ENCODE measurements at places on chromosomes 6 and 20.

DNA sequence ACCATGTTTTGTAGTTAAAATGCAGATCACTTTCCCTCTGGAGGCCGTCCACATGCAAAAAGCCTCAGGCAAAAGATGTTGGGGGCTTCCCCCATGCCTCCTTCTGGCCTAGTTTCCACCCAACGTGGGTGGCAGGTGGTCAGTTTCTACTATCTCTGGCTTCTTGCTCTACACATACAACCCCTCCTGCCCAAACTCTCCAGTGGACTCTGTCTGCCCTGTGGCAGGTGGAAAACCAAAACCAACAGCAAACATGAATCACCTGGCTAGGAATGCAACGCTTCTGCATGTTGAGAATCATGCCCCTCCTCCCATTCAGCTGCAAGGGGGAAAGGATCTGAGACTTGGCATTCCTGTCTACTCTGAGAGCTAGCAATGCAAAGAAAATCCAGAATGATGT, 94.8 kb downstream of the MBOAT1 start:
- no peak for DNase-seq

DNA sequence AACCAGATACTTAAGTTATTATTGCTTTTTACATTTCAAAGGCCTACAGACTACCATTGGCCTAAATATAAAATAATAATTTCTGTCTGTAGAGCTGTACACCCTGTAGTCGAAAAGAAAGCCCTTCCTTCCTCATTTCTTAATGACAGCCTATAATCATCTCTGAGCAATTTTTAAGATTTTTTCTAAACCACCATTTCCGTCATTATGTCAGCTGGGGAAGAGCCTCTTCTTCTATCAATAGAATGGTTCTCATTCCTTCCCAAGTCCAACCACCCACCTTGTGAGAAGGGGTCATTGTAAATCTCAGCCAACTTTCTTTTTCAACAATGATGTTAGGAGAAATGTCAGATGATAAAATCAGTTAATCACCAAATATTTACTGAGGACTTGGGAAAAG, 91.8 kb downstream of the PLEKHG1 start:
- DNase-seq, result no peak

GRCh38 chr6:159100395-159101182, 55.8 kb upstream of the TAGAP start:
- no peak for DNase-seq

DNA sequence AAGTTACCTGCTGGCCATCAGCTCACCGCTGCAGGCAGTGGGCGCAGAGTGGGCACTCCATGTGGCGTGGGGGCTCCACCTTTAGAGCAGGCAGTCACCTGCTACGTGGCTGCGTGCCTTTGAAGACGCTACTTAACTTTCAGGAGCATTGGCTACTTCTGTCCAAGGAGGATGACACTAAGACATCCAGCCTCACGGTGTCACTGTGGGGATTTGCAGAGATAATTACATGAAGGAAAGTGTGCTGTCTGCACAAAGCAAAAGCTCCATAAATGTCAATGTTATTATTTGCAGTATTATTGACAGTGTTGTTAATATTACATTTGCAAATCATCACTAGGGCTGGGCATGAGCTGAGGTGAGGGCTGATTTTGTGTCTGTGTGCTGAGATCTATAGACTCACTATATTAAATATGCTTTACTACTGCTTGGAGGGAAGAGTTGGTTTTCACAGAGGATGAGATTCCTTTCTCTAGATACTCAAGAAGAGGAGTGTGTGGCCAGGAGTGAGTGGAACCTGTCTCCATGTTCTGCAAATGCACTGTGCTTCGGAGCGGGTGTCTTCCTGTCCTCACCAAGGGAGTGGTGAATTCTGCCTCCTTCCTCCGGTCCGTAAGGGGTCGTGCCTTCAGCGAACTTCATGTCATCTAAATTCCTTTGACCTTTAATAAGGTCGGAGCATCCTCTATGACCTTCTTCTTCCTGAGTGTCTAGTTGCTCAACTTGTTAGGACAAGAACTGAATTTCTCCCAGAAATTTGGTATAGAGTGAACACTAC, 165.8 kb upstream of the SYNDIG1 start:
- DNase-seq, result no peak

DNA sequence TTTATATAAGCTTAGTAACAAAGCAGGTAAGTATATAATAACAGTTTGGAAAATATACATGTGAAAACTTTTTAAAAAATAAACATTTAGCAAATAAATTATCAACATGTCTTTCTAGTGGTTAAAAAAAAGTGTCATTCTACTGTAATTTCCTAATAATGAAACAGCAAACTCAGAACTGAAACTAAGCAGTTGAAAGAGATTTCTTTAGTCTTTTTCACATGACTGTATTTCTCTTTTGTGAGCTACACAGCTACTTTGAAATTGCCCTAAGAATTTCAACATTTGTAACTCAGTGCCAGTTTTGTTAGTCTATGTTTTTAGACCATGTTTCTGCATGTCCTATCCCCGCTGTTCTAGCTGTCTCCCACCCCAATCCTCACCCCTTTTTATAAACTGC, 28.4 kb upstream of the SDHAF4 start:
- DNase-seq, result no peak

GRCh38 chr20:44104798-44105517, 82.0 kb downstream of the JPH2 start:
- DNase-seq, result no peak

- DNase-seq, result no peak
These were observed 28.9 kb downstream of the CEP57L1 start for GRCh38 chr6:109124219-109124618.

DNA sequence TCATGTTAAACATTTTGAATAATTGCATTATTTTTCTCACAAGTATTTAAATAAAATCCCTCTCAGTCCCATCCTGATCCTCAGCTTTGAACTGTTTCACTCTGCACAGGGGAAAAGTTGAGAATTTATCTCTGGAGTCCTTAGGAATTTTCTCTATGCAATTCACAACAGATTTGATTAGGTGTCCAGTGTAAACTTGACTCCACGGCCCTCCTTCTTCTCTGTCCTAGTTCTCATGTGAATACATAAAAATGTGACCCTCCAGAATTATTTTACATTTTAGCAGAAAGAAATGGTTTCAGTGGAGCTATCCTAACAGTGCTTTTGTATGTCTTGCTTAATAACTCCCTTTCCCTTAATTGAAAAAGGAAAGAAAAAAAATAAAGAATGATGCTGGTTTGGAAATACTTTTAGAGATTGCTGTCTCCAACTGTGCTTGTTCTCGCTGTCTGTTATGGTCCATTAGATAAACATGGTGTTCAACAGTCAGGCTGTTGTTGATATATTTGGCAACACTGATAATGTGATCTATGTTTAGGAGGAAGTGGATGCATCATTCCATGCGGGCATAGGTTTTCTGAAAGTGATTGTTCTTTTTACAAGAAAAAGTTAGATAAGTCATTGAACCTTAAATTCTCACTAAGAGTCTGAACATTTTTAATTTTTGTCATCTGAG, 599.4 kb upstream of the CITED2 start:
- DNase-seq, result no peak

- DNase-seq, result no peak
These were observed 16.6 kb upstream of the TRIM27 start for GRCh38 chr6:28940294-28940857.

GRCh38 chr6:88587150-88587520, 376.3 kb downstream of the RNGTT start:
- DNase-seq, result no peak

DNA sequence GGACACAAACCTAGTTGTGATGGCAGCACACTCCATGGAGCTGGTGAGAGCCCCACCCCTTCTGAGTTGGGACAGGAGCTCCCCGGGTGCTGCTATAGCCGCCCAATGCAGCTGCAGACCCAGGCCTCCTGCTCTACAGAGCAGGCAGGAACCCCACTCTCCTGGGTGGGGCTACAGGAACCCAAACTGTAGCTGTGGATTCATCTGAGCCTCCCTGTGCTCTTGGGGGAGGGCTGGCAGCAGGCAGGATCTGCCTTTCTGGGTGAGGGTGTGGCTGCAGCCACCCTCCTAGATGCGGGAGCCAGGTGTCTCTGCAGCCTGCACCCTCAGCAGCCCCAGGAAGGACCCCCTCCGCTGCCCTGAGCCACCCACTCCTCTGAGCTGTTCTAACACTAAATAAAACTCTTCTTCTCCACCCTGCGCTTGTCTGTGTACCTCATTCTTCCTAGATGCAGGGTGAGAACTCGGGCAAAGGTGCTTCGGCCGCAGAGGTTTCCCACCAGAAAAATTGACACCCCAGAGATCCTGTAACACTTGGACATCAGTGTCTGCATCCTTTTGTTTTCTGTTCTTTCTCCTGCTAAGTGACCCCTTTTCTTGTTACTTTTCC, 55.2 kb upstream of the KIF13A start:
- DNase-seq, result no peak

DNA sequence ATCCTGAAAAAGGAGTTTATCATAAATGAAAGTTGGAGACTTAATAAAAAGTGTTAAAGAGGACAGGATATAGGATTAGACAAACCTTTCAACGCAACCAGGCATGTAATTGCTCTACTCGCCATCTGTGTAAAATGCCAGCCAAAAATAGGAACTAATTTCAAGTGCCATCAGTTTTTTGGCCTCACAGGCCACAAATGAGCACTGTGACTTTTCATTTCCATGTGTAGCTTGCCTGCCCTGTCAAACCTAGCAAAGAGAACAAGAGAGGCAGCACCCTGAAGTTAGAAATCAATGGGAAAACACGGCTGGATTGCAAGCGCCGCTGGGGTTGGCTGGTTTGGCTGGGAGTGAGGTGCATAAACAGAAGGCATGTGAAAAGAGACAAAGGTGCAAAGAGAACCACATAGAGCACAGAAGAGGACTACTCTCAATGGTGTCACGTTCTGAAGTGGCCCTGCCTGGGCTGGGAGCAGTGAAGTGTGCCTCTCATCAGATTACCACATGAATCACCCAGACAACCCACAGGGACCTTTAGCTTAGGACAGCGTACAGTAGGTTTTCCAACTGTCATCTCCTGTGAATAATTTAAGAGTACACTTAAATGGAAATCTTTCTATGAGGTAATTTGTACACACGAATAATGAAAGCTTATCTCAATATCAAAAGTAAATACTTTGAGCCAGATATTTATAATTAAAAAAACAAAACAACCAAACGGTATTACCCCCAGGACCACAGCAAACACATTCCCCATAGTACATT, 78.0 kb upstream of the NHSL1 start:
- no peak for DNase-seq

DNA sequence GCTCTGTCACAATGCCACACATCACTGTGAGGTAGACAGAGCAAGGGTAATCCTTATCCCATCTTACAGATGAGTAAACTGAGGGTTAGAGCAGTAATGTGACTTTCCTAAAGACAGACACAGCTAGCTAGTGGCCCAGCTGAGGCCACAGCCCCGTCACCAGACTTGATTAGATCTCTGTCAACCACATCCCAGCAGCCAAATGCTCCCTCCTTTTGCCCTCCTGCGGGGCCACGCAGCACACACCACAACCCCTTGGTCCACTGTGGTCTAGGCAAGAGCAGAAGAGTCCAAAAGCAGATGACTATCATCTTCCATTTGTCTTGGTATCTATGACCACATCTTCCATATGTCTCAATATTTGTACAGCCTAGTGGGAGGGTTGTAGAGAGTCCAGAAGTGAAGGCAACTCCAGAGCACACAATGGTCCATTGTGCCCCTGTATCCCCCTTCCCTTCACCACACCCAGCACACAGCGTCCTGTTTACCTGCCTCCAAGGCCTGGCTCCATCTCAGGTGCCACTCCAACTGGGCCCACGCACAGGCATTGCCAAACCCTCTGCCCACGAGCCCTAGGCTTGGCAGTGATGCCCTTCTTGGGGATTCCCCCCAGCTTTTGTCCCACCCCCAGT, 47.1 kb upstream of the FOXP4 start:
- no peak for DNase-seq

GRCh38 chr6:75208298-75209183, 2.7 kb upstream of the COL12A1 start:
- DNase-seq, result peak; percentile 78

- DNase-seq, result no peak
These were observed 79.6 kb downstream of the ADAT2 start for GRCh38 chr6:143370812-143371370.

DNA sequence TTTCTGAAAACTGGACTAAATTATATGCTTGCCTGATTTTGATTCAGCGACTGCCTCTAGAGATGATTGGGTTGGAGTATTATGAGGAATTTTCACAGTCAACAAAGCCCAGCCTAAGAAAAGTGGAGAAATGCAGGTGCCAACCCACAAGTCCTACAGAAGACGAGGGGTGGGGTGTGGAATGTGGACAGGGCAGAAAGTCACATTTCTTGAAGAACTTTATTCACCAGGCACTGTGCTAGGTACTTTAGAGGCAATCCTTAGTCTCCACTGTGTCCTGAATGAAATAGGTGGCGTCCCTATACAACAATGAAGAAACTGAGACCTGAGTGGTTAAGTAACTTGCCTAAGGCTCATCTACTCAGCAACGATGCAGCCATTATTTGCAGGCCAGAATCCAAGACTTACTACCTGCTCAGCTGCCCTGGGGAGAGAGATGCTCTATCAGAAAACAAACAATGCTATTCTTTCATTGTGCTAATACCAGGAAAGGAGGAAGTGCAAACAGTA, 106.3 kb downstream of the RNF144B start:
- DNase-seq, result no peak

DNA sequence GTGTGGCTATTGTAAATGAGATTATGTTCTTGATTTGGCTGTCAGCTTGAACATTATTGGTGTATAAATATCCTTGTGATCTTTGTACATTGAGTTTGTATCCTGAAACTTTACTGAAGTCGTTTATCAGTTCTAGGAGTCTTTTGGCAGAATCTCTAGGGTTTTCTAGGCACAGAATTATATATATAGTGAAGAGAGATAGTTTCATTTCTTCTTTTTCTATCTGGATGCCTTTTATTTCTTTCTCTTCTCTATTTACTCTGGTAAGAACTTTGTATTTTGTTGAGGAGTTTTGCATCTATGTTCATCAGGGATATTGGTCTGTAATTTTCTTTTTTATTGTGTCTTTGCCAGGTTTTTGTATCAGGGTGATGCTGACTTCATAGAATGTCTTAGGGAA, 589.2 kb upstream of the MAN1A1 start:
- DNase-seq, result no peak

DNA sequence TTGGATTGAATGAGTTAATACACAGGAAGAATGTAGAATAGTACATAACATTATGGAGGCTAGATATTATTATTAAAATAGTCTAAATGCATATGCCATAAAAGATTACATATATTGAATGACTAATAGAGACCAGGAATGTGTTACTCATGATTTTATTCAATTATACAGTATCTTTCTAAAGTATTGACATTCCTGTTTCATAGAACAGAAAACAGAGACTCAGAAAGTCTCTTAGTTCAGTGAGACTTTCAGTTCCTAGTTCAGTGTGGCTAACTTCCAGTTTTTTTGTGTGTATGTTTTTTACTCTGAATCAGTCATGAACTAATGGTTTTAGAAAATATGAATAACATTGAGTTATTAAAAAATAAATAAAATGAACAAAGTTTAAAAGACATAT, 34.6 kb upstream of the TMEM244 start:
- DNase-seq, result no peak

Data from stimulated activated CD4-positive, alpha-beta T cell treated with anti-CD3 and anti-CD28 coated beads, Interleukin-1b, Interleukin-23, amount 100 ng/mL, for 1 hour (primary cell).